ENCODE measurements at places on chromosomes 3 and 15.

DNA sequence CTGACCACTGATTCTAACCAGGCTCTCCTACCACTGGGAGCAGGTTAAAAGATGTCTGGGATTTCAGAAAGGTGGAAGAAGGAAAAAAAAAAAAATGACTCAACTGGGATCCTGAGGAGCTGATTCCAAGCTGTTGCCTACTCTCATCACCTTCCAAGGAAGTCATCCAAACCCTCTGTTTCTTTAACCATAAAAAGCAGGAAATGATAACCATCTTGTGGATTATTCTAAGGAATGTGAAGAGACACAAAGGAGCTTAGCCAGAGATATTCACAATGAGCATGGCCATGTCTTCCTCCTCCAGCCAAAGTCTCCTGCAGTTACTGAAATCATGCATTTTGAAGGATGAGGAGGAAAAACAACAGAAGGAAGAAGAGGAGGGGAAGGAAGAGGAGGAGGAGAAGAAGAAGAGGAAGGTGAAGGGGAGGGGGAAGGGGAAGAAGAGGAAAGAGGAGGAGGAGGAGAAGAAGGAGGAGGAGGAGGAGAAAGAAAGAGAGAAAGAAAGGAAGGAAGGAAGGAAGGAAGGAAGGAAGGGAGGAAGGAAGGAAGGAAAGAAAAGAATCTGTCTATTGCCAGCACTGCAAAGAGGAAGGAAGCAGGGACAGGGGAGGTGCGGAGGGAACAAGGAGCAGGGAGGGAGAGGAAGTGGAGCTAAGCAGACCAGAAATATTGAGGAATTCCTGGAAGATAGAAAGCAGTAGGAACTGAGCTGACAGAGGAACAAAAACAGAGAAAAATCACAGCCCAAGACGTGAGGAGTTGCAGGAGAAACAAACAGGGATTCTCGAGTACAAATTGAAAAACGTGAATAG is 229.2 kb downstream of the UACA start:
- DNase-seq: no peak

DNA sequence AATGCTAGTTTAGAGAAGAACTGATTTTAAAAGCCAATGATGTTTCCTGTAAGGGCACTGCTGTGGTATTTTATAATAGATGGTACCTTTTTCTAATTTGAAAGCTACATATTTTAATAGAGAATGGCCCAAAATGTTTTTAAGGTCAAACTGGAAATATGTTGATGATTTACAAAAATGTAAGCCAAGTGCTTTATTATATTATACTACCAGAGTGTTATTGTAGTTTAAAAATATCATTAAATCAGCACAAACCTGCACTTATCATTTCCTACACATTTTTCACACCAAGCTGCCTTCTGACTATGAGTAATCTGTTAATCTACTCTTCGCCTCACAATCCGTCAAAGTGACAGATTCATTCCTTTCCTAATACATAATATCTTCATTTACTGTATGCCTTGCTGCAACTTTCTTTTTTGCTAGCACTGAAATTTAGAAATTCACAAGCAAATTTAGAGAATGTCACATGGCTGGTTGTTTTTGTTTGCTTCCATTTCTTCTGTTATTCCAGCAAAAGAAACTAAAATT is 126.4 kb upstream of the FAM3D start:
- peak; percentile 31 for DNase-seq

DNA sequence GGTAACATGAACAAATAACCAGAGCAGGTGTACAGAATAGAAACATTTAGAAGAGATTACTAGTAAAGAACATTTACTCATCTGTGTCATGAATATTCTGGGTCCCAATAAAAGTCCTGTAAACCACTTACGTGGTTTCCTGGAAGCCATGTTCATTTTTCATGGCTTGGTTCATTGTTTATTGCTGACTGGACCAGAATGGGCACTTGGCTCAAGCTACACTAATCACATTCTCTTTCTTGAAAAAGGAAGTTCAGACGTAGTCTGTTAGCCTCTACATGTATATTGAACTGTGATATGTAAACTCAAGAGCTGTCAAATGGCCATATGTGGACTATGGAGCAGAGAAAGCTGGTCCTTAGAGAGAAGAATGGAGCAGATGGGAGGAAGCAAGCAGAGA is 138.3 kb upstream of the FAM3D start:
- DNase-seq: no peak

GRCh38 chr3:48398701-48399386 is 26.8 kb downstream of the FBXW12 start:
- no peak for DNase-seq

DNA sequence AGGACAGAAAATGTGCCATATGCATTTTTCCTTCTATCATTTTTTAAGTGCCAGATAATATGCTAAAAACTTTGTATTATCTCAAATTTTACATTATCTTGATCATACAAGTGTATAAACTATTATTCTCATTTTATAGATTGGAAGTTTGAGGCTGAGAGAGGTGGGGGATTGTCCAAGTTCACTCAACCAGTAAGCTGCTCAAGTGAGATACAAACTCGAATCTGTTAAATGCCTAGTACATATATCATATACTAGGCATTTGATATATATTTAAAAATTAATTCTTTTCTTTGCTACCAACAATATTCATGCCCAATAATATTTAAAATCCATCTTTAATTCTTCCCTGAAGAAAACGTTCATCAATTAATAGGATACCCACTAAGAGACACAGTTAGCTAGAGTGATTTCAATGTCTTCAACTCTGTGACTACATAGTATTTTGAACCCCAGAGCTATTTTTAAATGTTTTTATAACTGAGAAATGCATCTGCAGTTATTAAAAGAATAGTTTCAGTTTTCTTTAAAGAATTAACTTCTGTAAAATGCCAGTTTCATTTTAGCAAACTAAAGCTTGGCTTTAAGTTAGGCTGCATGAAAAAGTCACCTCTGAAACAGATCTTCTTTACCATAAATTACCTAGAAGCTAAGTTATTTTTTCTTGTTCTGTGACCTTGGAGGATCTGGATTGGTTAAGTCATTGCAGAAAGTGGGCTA is 40.4 kb downstream of the IQCB1 start:
- no peak for DNase-seq

DNA sequence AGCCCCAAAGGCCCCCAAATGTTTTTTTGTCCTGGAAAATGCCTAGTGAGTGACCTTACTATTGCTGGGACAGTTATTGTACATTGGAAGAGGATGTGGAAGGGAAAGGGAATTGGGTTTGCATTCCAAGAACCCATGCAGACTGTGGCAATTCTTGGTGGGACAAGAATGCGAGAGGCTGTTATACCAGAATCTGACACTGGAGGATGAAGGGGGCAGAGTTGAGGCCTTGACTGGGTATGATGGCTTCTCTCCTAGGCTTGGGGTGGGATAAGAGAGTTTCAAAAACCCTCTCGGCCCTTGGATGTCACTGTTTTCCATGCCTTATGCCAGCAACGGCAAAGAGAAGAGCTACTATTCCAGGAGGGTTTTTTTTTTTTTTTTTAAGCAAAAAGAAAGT is 25.3 kb downstream of the IL16 start:
- no peak for DNase-seq

DNA sequence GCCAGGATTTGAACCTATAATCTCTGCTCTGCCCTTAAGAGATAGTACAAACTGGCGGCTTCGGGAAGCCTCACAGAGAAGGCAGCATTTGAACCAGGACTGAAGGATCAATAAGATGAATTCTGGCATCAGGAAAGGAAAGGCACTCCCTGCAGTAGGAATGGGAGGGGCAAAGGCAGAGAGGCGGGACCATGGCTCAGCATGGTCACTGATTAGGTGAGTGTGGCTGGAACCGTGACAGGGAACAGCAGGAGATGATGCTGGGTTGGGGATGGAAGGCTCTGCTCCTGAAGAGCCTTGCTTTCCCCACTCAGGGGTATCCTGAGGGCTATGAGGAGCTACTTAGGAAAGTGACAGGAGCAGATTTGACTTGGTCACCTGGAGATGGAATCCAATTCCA is 158.5 kb downstream of the FEZF2 start:
- DNase-seq: no peak

GRCh38 chr3:28651159-28651558 is 302.5 kb upstream of the AZI2 start:
- no peak for DNase-seq
